B cell (primary cell): ENCODE measurements at places on chromosomes 16 and 17.
A peak's percentile ranks its signal among the peaks of the same experiment; 100 is the strongest.

DNA sequence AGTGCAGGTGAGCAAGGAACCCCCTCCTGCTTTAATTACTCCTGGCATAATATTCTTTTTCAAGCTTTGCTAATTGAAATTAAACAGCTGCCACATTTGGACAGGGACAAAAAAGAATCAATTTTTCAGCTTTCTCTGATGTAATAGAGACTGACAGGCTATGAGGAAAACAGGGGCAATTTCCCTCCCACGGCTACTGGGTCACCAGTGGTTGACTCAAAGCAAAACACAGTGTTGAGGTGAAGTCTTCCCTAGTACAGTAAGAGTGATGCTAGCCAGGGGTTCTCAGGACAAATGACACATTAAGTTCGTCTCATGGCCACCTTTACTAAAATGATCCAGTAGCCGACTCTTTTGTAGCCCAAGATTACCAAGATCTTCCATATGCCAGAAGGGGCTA lies 38.6 kb upstream of the PMFBP1 start:
- DNase-seq: no peak

DNA sequence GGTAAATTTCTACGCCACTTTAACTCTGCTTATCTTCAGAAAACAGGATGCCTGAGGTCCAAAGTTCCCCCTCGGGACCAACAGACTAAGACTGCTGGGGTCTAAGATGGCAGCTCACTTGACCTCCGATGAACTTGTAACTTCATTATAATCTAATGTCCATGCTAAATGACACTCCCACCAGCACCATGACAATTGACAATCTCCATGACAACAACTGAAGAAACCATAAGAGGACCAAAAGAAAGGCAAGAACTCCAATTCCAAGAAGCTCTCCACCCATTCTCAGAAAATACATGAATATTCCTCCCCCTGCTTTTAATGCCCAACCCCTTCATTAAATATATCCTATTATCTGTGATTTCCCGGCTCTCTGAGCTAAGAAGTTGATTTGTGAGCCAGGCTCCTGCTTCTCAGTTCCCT lies 7.5 kb downstream of the CCL4 start:
- no peak for DNase-seq

DNA sequence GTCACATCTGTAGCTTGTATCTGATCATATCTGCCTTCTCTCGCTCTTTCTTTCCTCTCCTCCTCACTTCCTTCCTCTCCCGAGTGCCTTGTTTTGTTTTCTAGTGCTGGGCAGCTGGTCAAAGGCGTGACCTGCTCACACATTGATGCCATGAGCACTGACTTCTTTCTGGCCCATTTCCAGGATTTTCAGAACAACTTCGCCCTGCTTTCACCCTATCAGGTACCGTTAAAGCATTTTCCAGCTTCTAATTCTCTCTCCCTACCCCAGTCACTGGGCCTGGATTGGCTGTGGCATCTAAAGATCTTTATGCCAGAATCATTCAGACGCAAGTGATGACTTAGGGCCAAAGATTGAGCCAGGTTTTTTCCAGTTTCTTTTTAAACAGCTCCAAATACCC lies 55.5 kb downstream of the OTOA start:
- DNase-seq: no peak

DNA sequence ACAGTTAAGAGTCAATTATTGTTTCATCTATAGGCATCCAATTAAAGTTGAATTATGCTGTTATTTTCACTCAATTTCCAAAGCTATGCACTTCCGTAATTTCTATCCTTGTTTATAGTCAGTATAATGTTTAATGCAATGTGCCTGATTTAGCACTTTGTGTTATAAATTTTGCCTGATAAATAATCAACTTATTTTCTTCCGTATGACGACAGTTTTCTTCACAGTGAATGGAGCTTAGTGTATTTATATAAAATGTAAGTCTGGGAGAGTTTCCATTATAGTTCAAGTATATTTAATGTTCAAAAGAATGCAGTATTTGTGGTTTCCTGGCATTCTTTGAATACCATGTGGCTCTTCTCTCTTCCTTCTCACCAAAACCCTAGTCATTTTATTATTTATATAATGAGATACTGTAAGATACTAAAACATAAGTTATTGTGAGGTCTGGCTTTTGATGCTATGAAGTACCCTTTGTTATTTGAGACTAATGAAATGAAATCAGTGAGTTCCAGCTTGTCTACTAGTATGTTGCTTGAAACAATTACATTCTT lies 240.6 kb downstream of the PRKCA start:
- no peak for DNase-seq

DNA sequence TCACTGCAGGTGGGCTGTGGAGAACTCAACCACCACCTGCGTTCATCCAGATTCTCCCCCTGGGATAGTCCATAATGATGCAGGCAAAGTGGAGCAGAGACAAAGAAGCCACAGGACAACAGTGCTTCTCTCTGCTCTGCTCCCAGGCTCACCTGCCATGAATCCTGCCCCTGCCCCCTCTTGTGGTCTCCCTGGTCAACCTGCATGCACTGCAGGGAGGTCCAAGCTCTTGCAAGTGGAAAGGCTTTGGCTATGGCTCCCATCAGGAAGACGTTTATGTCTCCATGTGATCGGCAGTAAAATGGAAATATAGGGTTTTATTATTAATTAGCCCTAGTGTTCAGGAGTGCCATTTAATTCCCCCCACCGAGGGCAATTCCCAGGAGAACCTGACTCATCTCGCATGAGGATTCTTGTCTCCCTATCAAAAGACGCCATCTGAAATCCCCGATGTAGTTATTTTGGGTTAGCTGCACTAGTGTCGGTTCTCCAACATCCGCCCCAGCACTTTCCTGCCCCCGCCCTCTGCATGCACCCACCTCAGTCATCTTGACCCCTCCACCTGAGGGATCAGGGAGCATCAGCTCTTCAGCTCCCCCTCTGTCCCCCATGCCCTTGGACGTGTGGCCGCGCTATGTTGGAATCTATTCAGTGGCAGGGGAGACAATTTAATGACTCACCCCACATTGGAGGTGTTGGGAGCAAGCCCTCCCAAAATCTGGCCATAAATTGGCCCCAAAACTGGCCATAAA lies 91.8 kb downstream of the KCNJ12 start:
- DNase-seq: no peak

DNA sequence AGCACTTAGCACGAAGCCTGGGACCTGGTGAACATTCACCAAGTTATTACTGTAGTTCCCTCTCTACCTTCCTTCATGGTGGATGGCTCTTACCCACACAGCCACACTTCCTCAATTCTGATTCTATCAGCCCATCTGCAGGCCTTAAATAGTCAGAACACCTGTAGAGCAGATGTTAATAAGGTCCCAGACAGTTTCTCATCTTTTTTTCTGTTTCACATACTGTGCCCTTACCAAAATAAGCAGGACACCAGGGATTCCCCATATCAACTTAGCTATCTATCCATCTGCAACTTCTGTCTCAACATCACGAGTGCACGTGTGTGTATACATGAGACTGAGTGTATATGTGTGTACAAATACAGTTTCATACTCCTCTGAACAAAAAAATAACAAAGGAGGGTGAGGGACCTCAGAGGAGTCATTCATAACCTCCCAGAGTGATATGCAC lies 2.8 kb downstream of the RECQL5 start:
- DNase-seq: peak; percentile 91

DNA sequence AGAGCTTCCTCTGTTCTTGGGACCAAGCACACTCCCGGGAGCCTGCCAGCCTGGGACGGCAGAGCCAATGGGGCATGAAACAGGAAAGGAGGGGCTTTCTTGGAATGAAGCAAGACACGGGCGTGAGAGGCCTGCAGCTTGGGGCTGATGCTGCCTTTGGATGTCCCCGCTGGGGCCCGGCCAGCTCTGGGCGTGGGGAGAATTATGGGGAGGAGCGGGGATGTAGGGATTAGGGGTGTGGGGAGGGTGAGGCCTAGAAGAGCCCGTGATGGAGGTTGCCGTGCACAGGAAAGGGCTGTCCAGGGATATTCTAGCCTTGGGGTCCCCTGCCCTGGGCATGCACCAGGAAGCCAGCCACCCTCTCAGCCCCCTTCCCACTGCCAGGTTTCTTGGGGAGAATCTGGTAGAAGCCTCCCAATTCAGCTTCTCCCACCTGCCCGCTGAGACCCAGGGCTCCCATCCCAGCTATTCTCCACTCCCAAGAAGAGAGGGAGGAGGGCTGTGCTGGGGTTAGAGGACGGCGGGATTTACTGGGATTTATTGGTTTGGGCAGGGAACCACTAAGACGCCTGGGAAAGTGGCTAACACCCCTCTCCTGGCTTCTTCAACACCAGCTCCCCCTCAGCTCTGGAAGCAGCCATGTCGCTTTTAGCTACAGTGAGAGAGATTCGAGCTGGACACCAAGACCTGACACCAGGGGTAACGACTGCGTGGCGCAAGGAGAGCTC lies 20.0 kb upstream of the NXPH3 start:
- DNase-seq: no peak

DNA sequence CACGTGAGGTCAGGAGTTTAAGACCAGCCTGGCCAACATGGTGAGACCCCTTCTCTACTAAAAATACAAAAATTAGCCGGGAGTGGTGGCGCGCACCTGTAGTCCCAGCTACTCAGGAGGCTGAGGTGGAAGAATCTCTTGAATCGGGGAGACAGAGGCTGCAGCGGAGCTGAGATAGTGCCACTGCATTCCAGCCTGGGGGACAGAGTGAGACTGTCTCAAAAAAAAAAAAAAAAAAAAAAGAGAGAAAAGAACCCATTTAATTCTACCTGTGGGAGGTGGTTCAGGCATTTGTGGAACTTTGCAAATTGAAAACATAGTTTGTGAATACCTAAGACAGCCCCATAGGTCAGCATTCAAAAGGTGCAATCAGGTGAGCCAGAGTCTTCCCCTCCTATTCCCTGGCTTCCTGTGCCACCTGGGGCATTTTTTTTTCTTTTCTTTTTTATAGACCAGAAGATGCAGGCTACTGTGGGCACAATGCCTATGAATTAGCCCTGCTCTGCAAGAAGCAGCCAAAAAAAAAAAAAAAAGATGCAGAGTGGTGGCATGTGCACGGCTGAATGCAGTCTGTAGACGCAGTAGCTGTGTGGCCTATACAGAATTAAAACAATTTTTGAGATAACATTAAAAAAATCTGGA lies 9.1 kb upstream of the SOCS3 start:
- no peak for DNase-seq

GRCh38 chr16:67399218-67399733 lies 6.0 kb upstream of the TPPP3 start:
- DNase-seq: peak; percentile 72

DNA sequence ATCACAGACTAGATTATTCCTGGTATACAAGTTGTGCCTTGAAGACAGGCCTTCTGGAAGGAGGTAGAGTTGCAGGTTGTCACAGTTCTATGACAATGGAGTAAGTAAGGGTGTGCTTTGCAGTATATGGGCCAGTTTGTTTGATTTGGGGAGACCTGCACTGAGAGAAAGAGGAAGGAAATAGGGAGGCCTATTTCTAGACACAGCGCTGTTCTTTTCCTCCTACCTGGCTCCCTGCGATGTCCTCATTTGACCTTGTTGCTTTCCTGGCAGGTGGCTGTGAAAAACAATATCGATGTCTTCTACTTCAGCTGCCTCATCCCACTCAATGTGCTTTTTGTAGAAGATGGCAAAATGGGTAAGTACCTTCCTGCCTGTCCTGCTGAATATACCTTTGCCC lies 22.5 kb upstream of the RASL10B start:
- DNase-seq: peak; percentile 48

GRCh38 chr17:62780951-62781350 lies 27.2 kb downstream of the MARCHF10 start:
- no peak for DNase-seq

DNA sequence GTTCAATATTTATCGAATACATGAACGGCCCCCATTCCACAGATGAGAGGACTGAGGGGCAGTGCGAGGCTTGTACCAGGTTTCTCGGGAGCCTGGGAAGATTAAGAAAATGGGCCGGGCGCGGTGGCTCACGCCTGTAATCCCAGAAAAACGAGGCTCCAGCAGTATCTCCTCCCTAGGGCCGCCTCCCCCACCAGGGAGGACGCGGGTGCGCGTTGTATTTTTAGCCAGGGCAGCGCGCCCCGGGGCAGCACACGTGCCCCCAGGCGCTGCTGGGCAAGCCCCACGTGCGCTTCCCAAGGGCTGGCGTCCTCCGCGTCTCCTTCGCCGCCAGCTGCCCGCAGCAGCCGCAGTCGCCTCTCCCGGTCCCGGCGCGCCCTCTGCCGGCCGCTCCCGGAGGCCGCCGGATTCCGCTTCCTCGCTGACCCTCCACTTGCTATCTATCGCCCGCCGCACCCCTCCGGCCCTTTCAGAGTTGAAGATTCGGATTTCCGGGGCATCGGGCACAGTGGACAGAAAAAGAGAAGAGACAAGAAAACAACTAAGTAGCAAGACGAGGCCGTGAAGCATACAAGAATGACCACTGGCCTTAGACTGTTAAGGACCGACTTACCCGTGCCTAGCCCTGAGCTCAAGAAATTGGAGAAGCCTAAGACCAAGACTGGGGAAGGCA lies 1.9 kb upstream of the YBX2 start:
- peak; percentile 84 for DNase-seq

- no peak for DNase-seq
Observed at GRCh38 chr16:64238571-64238970, 883.3 kb downstream of the CDH11 start.

DNA sequence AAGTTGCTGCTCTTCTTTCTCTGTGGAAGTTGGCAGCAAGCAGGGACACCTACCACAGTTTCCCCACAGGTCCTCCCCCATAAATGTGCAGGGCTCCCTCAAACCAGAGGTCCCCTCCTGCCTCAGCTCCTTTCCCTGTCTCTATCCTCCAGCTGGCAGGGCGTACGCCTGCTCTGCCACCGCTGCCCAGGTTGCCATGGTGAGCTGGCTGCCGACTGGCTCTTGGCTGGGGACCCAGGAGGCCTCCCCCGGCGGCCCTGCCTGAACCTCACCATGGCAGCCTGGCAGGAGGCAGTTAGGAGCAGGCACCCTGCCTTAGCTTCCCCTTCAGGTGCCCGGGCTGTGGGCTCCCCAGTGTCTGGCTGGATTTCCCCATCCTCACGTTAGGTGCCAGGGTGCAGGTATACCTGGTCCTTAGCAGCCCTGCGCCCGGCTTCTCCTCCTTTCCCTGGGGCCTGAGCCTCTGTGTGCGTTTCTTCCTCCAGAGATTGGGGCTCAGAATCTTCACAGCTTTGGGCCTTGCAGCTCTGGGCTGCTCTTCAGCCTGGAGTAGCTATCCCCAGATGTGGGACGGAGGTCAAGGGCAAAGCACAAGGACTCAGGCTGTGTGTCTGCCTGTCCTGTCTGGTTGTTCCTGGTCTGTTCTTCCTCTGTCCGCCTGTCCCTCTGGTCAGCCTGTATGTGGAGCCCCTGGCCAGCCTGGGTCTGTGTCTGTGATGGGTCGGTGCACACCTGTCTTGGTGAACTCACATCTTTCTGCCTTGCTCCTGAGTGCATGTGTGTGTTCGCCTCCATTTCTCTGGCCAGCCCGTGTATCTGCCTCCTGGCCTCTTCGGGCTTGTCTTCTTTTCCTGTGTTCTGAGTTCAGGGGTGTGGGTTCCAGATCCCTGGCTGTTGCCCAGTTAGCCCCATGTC lies 15.7 kb downstream of the GJD3 start:
- DNase-seq: peak; percentile 25

- DNase-seq: no peak
Observed at GRCh38 chr16:48138543-48138942, 17.2 kb downstream of the ABCC12 start.
